ENCODE measurements at places on chromosomes 11 and 22.

- no peak for DNase-seq
Observed at GRCh38 chr11:131979364-131979763, 608.9 kb downstream of the NTM start.

GRCh38 chr11:116636341-116636929 lies 136.4 kb downstream of the BUD13 start:
- DNase-seq, result no peak

DNA sequence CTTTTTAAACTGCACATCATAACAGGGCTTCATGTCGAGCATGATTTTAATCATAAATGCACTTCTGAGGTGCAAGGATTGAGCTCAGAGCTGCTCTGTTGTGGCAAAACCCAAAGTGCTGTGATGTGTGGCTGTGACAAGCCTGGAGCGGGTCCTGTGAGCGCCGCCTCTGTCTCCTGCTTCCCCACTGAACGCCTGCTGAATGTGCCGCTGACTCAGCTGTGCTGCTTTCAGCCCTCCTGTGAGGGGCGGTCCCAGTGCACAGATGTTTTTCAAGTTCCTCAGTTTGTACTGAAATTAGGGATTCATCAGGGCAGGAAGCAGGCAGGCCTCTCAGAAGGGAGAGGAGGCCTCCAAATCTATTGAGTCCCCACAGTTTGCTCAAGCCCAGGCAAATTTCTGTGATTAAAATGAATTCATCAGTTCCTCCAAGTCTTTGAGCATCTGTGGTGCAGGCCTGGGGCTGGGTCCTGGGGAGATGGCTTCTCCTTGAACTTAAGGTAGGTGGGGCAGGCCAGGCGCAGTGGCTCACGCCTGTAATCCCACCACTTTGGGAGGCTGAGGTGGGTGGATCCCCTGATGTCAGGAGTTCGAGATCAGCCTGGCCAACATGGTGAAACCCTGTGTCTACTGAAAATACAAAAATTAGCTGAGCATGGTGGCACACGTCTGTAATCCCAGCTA lies 3.0 kb upstream of the GTSE1 start:
- peak; percentile 29 for DNase-seq

GRCh38 chr11:70628855-70629844 lies 230.8 kb downstream of the CTTN start:
- DNase-seq, result peak; percentile 87

- DNase-seq, result no peak
Observed at GRCh38 chr11:24132471-24132870, 364.4 kb upstream of the LUZP2 start.

GRCh38 chr11:3623767-3624458 lies 17.9 kb downstream of the ART5 start:
- DNase-seq, result no peak

DNA sequence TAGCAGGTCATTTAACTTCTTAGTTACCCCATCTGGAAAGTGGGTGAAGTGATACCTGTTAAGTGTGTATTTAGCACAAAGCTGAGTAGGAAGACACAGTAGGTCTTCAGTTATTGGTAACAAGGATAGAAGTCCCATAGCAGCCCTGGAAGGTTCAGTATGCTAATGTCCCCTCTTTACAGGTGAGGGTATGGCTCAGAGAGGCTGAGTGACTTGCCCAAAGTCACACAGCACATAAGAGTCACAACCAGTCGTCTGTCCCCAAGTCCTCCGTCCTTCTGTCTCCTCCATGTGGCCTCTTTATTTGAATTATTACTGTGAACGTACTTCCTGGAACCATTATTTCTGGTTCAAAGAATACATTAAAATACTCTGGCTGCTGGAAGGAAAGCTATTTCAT lies 10.5 kb downstream of the ASPHD2 start:
- no peak for DNase-seq

GRCh38 chr22:38312261-38312800 lies 4.9 kb downstream of the CSNK1E start:
- no peak for DNase-seq

DNA sequence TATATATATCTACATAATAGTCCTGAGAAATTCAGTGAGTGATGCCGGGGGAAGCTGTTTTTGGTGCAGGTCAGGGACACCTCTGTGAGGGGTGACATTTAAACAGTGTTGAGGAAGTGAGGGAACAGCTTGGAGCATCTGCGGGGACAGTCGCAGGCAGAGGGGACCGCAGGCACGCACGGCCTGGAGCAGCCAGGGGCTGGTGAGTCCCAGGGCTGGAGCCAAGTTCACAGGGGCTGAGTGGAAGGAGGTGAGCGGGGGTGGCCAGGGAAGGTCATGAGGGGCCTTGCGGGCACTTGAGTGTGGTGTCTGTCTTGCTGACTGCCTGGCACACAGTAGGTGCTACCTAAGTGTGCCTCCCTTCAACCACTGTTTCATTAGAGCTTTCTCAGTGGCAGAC lies 65.4 kb downstream of the TSPAN18 start:
- no peak for DNase-seq

DNA sequence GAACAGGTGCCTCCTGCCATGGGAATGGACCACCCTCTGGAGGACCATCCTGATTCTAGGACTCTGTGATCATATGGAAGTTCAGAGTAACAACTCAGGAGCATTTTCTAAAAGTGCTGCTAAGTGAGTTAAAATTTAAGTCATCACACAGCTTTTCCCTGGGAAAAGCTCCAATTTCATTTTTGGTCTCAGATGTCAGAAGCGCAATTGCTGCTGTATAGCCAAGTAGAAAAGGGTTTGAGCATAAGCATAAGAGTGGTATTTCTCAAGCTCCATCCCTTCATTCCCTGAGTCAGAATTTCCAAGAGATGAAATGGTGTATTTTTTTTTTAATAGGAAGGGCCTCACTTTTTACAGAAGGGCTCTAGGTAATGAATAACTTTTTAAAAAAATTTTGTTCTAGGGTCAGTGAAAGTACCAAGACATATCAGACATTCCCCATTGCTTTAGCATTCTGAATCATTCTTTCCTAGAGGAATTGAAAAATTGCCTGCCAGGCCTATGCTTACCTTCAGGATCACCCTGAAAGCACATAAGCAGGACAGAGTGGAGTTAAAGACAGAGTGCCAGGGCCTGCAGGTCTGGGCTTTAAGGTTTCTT lies 564.5 kb upstream of the ISX start:
- DNase-seq, result no peak

DNA sequence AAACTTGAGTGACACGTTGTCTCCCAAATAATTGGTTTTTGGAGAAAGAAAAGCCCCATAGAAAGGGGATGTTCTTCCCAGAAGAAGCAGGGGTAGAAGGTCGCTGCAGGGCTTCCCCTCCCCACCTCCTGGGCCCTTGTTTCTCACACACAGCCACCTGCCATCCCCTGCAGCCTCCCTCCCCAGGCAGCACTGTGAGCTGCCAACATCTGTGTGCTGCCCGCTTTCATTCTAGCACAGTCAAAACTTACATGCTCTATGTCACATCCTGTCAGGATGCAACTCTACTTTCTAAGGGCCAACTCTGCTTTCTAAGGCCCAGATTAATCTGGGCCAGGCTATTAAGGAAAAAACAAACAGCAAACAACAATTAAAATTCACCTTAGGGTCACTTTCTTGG lies 309.4 kb upstream of the ZC3H12C start:
- DNase-seq, result no peak

DNA sequence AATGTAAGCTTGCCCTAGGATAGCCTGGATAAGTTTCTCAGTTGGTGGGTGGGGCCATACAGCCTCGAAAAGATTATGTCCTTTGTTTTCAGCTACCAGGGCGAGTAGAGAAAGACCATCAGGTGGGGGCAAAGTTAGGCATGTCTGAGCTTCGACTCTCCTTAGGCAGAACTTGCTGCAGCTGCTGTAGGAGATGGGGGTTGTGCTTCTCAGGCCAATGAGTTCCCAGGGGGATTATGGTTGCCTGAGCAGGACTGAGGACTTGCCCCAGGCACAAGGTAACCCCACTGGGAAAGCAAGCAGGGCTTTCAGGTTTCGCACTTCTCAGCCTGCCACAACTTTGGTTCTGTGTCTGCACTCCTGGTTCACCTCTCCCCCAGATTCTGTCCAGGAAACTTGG lies 173.4 kb upstream of the SESN3 start:
- no peak for DNase-seq

- no peak for DNase-seq
Observed at GRCh38 chr22:27473533-27473932, 328.0 kb downstream of the MN1 start.

DNA sequence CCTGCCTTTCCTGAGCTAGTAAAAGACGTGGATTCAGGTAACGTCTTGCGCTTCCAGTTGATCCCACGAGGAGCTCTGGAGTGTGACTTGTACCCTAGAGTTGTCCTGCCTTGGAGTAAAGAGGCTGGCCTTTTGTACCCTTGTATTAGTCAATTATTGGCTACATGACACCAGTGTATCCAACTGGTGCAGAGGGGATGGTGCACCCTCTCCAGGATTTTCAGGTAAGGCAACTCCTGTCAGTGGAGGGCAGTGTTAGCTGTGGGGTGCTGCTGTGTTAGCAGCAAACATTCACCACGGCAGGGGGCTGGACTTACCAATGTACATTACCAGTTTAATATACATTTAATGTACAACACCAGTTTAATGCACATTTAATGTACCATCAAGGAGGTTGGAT lies 233.5 kb downstream of the MIAT start:
- no peak for DNase-seq

DNA sequence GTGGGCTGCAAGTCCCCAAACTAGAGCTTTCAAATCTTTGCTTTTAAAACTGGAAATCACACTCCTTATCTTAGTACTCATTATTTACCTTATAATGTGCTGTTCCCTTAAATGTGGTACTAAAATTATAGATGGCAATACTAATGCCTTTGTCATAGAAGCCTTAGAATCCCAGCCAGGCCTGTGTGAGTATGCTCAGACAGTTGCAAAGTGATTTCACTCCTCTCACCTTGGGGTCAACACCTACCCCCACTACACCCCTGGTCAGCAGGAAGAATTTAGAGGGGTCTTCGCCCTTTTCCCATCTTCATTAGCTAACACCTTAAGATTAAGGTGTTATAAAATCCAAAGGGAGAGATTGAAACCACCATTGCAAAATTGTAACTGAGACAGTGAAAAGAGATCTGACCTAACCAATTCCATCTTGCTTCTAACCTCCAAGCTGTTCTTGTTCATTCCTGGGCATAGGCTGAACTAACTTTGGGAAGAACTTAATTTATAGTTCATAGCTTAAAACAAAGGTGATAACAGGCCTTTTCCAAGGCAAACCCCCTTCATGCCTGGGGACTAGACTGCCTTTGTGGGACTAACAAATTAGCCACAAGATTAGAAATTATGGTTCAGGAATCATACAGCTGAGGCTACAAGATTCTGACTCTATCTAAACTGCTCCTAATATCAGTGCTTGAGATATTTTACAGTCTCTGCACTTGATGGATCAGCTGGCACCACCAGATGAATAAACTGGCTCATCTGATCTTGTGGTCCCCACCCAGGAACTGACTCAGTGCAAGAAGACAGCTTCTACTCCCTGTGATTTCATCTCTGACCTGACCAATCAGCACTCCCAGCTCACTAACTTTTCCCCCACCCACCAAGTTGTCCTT lies 10.4 kb upstream of the MRPL17 start:
- DNase-seq, result no peak

DNA sequence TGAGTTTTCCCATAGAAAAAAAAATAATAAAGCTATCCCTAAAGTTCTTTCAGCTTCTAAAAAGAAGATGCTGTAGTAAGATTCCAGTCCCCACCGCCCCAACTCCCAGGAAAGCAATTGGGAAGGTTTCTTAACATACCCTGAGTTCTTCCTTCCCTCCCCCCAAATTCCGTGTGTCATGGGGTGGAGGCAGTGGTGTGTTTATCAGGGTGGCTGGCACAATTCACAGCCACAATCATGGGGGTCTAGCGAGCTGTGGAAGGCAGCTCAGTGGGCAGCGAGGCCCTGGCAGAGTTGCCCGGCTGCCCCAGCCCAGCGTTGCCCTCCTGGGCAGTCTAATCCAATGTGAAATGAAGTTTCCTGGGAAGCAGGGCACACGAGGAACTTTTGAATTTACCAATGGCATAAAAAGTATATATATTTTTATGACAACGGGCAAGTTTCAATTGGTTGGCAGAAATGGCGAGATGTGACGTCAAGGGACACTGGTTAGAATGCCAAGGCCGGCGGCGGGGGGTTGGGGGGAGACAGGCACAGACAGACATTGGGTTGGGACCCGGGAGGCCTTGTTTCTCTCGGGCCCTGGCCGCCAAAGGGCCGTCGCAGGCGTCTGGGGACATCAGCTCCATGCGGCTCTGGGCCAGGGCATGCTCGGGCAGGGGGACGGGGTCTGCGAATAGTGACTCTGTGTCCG lies 80.7 kb upstream of the PPARA start:
- DNase-seq, result peak; percentile 90

GRCh38 chr22:31332886-31333285 lies 13.3 kb downstream of the PATZ1 start:
- no peak for DNase-seq

DNA sequence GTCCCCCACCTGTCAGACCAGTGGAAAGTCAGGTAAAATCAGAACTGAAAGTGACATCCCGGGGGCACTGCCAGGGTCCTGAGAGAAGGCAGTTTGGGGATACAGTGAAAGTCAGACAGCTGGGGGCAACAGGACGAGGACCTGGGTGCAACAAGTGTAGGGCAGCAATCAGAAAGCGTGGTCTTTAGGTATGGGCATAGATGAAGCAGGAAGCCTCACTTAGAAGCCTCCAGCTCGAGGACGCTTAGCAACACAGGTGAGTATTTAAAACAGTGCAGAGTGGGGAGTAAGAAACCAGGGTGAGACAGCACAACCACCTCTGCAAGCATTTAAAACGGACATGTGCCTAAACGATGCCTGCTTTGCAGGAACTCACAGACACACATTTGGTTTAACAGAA lies 64.6 kb upstream of the POU2AF1 start:
- DNase-seq, result no peak

DNA sequence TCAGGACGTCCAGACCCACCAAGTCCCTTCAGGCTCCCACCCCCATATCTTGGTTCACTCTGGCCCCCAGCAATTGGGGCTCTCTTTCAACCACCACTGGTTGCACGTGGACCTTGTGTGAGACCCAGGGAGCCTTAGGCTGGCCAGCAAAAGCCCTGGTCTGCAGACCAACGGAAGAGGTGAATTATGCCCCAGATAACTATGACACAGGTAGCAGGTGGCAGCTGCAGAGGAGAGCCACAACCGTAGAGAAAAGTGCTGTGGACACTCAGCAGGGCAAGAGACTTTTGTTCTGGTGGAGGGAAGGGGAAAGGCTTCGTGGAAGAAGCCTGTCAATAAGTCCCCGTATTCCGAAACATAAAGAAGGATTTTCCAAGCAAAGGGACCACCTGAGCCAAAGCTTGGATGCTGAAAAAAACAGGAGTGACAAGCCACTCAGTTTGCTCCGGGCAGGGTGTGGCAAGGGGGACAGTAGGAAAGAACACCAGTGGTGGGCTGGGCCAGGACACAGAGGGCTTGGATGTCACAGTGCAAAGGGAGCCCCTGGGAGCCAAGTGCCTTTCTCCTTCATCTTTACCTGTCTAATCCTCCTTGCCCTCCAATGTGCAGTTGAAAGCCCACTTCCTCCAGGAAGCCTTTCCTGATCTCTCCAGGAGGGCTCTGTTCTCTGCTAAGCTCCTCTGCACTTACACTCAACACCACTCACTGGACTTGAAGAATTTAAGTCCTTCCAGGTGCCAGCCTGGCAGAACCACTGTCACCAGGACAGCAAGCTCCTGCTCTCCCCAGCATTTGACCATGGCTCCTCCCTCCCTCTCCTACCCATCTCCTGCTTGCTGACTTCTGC lies 264.7 kb downstream of the BUD13 start:
- DNase-seq, result no peak
